Hematopoietic multipotent progenitor cell treated with erythropoietin and hydrocortisone succinate and interleukin-3 and kit ligand, for 6 days (in vitro differentiated cells): ENCODE measurements at places on chromosomes 3 and 15.

DNA sequence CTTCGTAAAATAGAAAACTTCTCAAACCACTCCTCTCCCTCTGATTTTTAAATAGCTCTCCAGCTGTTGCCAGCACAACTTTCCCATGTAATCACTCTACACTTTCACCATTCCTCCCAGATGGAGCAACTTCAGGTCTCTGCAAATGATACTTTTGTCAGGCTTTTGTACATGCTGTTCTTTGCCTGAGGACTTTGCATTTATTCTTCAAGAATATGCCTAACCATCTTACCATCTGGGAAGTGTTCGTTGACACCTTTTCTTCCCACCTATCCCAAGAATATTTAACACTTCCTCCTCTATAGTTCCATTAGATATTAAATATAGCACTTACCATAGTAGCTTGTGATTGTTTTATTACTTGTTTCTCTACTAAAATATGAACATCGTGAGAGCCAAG is 703.7 kb downstream of the CADM2 start:
- no peak for DNase-seq

DNA sequence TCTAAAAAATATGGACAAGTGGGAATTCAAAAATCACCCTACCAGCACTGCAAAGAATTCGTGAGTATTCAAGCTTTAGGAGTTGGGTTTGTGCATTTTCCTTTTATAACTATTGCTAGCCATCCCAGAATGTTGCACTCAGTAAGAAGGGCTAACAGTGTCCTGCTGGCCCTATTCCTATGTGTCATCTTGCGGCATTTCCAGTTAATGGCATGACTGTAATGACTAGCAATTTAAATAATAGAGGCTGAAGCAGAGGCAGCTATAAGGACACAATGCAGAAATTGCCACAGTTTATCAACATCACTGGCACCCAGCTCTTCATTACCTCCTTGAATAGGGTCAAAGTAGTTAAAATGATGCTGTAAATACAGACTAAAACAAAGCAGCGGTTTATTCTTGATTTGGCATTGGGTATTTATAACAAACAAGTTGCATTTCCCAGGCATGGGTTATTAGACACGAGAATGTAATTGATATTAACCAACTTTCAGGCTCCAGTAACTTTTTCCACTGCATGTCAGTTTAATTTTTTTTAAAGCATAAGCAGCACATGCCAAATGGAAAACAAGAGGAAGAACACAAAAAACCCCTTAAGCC is 177.6 kb downstream of the FHIT start:
- DNase-seq: no peak

- DNase-seq: no peak
Observed at GRCh38 chr15:57251308-57251707, 125.0 kb upstream of the CGNL1 start.

- no peak for DNase-seq
Observed at GRCh38 chr15:62977952-62978811, 64.4 kb upstream of the TPM1 start.

DNA sequence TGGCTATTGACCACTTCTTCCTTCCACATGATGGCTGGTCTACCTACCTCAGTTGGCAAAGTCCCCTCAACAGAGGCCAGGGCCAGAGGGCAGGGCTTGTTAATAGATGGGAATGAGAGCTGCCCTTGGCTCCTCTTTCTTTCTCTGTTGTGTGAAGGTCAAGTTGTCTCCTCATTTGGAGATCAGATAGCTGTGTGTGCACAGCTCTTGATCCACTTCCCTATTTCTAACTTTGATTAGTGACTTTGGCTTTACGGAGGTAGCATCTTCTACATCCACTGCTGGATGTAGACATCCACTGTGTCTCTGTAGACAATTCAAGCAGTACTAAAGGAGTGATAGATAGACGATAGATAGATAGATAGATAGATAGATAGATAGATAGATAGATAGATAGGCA is 270.8 kb upstream of the LRRFIP2 start:
- no peak for DNase-seq

- DNase-seq: peak; percentile 28
Observed at GRCh38 chr3:10941972-10942371, 50.6 kb upstream of the SLC6A1 start.

DNA sequence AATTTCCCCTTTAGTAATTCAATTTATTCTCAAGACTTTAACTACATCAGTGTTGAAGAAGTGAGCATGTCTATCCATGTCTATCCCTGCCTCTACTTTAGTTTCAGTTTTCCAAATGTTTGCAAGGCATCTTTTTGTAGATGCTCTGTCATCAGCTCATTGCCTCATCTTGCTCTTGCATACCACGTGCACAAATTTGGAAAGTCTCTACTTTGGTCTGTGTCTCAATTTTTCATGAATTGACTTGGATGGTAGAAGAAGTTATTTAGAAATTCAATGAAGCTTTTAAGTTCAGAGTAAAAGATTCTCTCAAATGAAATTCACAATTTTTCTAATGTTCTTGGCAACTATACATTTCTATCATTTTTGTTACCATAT is 55.3 kb downstream of the CLDN1 start:
- DNase-seq: no peak

DNA sequence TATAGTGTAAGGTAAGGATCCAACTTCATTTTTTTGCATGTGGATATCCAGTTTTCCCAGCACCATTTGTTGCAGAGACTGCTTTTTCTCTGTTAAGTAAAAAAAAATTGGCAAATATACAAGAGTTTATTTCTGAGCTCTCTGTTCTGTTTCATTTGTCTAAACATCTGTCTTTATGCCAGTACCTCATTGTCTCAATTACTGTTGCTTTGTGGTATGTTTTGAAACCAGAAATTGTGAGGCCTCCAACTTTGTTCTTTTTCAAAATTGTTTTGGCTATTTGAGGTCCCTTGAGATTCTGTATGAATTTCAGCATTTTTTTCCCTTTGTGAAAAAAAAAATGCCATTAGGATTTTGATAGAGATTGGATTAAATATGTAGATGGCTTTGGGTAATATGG is 150.5 kb downstream of the MINAR1 start:
- no peak for DNase-seq

DNA sequence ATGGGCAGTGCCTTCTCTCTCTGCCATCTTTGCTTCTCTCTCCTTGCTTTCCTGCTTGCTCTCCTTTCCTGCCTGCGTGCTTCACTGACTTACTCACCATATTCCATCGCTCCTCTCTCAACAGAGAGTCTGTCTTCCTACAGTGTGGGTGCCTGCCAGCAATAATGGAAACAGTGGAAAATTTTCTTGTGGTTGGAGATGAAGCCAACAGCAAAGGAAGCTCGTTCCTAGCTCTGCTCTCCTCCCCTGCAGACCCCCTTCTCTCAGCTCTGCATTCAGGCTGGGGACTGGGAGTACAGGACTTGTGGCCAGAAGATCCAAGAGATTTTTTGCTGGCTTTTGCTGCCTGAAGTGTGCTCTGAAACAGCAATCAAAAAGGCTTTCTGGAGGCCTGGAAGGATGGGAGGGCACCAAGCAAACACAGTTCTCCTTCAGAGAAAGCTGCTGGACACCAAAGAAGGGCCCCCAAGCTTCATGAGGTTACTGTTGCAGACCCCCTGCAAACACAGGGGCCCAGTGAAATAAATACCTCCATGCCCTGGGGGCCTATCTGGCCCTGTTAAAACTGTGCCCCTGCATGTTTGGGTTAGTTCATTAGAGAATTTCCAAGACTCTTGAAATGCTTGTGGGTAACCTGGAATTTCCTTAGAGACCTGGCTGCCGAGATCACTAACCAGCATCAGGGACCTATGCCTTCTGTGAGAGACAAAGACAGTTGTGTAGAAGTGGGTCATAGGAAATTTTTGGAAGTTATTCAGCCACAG is 149.9 kb upstream of the RASGRP1 start:
- no peak for DNase-seq

DNA sequence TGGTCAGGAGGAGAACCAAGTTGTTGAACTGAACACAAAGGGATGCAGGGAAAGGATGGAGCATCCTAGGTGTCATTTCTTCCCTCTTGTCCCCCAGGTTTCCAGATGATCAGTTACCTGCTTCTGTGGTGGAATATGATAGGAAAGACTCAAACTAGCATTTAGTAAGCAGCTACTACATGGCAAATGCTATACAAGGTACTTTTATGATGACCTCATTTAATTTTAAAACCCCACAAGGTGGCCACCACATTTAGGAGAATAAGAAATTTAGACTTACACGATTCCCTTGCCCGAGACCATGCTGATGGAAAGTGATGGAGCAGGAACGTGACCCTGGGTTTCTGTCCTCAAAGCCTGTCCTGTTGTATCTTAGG is 40.9 kb downstream of the CCR4 start:
- no peak for DNase-seq

GRCh38 chr3:9810846-9811245 is 784 bp downstream of the TTLL3 start:
- DNase-seq: no peak

DNA sequence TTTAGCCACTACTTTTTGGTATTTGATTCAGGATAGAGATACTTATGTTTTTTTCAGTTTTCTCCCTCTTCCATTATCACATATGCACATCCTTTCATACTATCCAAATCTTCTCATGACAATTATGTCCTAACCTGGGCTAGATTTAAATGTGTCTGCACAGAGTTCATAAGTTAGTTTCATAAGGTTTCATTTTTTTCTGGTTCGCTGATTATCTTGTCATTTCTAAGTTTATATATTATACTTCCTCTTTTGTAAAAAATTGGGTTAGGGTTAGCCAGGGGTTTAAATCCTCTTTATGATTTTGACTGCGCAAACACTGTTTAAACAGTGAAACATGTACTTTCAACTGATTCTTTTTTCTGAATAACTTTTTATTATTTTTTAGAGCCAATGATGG is 148.6 kb downstream of the SST start:
- DNase-seq: peak; percentile 8

DNA sequence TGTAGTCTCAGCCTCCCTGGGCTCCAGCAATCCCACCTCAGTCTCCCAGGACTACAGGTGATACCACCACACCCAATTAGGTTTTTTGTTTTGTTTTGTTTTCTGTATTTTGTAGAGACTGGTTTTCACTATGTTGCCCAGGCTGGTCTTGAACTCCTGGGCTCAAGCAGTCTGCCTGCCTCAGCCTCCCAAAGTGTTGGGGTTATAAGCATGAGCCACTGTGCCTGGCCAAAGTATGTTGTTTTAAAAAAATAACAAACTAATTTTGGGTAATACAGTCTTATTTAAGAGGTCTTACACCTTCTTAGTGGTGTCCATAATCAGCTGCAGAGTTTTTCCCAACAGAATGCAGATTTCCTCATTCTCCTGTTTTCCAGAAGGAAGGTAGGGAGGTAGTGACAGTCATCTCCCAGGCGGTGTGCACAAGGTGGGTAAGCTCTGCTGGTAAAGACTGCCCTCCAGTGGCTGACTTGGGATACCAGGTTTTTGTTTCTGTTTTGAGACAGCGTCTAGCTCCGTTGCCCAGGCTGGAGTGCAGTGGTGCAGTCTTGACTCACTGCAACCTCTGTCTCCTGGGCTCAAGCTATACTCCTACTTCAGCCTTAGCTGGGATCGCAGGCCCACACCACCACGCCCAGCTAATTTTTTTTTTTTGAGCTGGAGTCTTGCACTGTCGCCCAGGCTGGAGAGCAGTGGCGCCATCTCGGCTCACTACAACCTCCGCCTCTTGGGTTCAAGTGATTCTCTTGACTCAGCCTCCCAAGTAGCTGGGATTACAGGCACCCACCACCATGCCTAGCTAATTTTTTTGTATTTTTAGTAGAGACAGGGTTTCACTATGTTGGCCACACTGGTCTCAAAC is 58.4 kb downstream of the MAP6D1 start:
- peak; percentile 84 for DNase-seq

DNA sequence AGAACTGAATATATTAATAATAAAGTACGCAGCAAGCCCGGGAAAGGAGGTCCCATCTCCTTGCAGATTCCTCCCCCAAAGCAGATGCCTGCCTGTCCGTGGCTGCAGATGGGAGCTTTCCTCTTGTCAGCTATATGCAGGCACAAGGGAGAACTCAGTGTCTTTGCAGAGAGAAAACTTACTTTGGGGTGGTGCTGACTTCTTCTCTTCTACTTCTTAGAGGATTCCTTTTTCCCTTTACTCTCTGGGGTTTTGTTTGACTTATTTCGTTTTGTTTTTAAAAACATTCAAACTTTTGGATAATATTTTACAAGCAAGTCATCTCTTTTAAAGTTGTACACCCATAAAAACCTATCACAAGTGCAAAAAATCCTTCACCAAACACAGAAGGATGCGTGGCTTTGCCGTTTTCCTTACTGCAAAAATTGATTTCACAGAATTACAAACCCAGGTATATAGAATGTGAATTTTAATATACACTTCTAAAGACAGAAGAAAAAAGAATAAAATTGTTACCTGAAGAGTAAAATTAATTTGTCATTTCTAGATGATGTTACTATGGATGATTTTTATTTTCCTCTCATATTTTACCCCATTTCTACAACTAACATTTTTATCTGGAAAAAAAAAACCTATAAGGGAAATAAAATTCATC is 65.3 kb upstream of the IGF1R start:
- no peak for DNase-seq

- no peak for DNase-seq
Observed at GRCh38 chr3:82055792-82056191, 294.3 kb upstream of the GBE1 start.

- DNase-seq: no peak
Observed at GRCh38 chr15:92149465-92149864, 244.2 kb upstream of the ST8SIA2 start.

DNA sequence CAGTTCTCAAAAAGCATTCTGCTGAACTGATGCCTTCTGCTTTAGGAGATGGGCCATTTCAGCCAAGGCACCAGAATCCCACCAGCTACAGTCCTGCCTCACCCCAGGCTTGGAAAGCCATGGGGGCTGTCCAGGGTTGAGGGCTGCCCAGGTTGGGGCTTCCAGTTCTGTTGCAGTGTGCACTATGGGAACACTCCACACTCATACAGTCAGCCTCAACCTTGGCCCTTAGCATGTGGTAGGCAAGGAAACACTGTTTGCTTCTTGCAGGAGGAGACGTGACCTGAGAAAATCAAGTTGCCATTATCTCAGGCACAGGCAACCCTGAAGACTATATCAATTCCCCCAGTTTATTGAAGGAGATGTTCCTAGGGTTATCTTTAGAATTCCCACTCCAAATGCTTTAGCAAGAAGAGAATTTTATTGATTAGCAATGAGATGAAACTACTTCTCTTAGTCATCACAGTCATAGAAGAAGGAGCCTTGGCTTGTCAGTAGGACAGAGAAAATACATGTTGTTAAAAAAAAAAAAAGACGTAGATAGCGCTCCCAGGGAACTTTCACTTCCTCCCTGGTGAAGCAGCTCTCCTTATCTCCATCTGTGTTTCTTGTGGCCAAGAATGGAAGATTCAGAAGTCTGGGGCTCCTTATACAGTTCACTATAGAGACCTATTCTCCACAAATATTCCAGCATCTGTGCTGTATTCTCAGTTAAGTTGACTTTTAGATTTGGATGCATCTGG is 38.3 kb upstream of the IL12A start:
- DNase-seq: peak; percentile 47

GRCh38 chr15:40278026-40278425 is 4.8 kb downstream of the ANKRD63 start:
- DNase-seq: no peak

GRCh38 chr3:143089965-143090364 is 29.6 kb upstream of the CHST2 start:
- DNase-seq: no peak

GRCh38 chr3:112132975-112133448 is at the start of gene GCSAM:
GCSAM (minus strand) TSS chr3:112133248; CDS start chr3:112133120, 128 bp downstream.
- peak; percentile 74 for DNase-seq

- no peak for DNase-seq
Observed at GRCh38 chr15:42163947-42164550, 7.6 kb upstream of the PLA2G4F start.

GRCh38 chr15:48010316-48010715 is 110.5 kb upstream of the SLC24A5 start:
- no peak for DNase-seq

- no peak for DNase-seq
Observed at GRCh38 chr3:39396690-39397089, 9.8 kb upstream of the RPSA start.

- peak; percentile 79 for DNase-seq
Observed at GRCh38 chr15:75171408-75171807, 30.3 kb upstream of the C15orf39 start.
